ENCODE measurements at places on chromosomes 3 and 15.

DNA sequence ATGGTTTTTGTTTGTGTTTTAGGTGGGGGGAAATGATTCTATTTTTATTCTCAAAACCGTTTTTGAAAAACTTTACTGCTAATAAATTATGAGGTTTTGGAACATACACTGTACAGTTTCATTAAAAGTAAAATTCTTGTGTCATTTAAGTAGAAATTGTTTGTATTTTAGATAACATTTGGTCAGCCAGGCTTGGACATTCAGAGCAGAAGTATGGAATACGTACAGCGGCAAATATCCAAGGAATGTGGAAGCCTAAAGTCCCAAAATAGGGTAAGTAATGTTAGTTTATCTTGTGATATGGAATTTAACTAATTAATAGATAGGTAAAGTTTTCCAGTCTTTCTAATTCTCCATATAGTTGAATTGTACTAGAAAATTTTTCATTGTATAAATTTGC is 96.6 kb downstream of the SPRED1 start:
- no peak for DNase-seq

DNA sequence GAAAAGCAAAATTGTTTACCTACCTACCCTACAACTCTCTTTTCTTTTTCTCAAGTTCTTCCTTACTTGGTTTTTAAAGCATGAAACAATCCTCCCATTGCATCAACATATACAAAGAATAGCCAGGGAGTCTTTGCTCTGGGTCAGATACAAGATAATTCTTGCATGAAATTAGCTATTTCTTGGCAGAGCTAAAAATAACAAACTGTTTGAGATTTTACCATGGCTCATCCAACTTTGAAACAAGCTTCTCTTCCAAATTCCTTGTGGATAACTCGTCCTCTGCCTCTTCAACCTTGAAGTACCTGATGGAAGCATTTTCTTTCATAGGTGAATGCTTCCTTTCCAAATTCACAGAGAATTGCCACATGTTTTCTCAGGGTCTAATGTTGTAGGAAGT is 9.2 kb upstream of the CBLB start:
- DNase-seq, result no peak

DNA sequence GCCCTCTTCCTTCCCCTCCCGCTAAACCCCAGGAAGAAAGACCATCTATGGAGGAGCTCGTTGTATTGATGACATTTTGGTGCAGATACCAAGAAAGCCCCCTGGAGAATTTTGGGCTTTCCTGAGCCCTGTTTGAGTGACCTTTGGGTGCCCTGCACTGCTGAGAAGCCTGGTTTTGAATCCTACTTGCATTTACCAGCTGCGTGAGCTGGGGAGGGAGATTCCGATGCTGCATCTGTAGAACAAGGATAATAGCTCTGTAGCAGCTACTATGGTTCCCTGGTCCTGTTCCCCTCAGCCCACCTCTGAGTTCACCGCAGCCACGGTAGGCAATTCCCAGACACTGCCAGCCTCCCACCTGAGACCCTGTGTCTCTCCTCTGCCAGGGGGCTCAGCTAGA is 5.2 kb downstream of the APOD start:
- no peak for DNase-seq

DNA sequence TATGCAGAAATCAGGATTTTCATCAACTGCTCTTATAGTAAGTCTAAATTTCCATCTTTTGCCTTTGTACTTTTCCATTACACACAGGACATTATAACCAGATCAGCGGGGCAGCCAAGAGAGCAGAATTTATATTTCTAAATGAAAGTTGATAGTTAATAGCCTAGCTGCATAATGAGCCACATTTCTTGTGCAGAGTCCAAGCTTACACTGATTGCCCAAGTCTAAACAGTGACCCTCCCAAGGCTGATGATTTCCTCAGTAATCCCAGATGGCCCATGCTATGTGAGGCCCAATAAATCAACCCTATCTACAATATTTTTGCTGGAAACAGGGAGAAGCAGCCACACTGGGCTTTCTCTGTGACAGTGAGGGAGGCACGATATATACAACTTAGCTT is 475.8 kb upstream of the KCNMB2 start:
- no peak for DNase-seq

DNA sequence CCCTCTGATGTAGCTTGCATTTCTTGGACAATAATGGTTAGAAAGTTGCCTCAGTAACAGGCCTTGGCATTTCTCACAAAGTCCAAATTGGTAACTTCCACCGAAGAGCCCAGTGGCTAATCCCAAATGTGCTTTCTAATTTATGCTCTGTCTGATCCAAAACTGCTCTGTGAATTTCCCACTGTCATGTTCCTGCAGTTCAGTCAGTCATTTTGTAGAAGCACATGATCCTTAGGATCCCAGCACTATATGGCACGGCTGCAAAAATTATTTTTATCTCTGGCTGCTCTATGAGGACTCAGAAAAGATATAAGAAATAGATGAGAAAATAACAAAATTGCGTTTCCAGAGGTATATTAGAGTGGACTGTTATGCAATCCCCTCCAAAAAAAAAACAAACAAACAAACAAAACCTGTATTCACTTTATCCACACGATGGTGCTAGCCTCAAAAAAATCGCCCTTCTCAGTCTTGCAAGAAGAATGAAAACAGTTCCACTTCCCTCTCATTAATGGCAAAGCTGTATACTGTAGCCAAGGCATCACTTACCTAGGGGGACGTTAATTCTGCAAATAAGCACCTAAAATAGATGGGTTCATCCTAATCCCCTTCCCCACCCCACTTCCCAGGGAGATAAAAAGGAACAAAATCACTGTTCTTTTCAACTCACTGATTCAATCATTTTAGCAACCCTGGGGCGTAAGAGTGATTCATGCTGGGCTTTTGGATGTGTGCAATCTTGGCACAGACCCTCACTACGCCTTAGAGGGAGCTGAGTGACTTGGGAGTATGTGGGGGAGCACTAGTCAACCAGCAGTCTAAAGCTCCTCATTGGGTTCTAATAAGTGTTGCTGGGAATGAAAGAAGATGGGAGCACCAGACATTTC is 61.3 kb downstream of the TMCO5A start:
- no peak for DNase-seq
